MG63 (cell line): ENCODE measurements at places on chromosomes 3 and 15. TPM values are rescaled to one million over a fixed set of nuclear protein-coding genes. Genes with fewer than 3 reads are reported as not detected.

RNF7 gene
- total RNA-seq = 92.2 and 127 TPM in 2 replicates

FBXO45 gene
- 19.1 and 37.3 TPM in 2 replicates for total RNA-seq

EPHA3 gene
- 0.30 TPM in 1 of 2 replicates, not detected in the other for total RNA-seq

FETUB gene
- total RNA-seq = not detected in 2 replicates

FXR1 gene
- 145 and 234 TPM in 2 replicates for total RNA-seq

NRG4 gene
- 1.1 TPM in 1 of 2 replicates, not detected in the other for total RNA-seq

ATRIP gene
- 6.8 and 25.3 TPM in 2 replicates for total RNA-seq

IL17RD gene
- 0.91 and 2.5 TPM in 2 replicates for total RNA-seq

STAC gene
- 5.6 and 5.7 TPM in 2 replicates for total RNA-seq

MESP1 gene
- 2.2 and 8.9 TPM in 2 replicates for total RNA-seq

ATP10A gene
- 1.5 and 2.1 TPM in 2 replicates for total RNA-seq

THPO gene
- total RNA-seq = not detected in 2 replicates

AMOTL2 gene
- 172 and 180 TPM in 2 replicates for total RNA-seq

CCR8 gene
- not detected in 2 replicates for total RNA-seq

LINGO1 gene
- total RNA-seq = 0.44 TPM in 1 of 2 replicates, not detected in the other

PIK3CB gene
- 40.9 and 45.6 TPM in 2 replicates for total RNA-seq

- DNase-seq = no peak
Measured at GRCh38 chr3:76024640-76025039, 239.3 kb upstream of the ZNF717 start.

- no peak for DNase-seq
Measured at GRCh38 chr3:52917044-52917443, 19.7 kb upstream of the STIMATE start.

DNA sequence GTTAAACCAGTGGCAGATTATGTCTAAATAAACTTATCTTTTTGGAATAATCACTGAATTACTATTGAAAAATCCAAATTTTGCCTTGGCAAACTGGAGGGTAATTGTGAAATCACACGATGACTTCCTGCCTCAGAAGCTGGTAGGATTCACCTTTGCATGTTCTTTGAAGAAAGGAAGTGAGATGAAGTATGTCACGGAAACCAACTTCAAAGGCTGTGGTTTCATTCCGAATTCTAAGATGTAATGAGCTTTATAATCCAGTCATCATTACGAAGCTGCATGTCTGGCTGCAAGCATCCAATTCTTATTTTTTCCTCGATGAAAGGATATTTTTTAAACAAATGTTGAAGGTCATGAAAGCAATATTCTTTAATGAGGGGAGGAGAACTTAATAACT lies 15.0 kb upstream of the ZBED2 start:
- no peak for DNase-seq

DNA sequence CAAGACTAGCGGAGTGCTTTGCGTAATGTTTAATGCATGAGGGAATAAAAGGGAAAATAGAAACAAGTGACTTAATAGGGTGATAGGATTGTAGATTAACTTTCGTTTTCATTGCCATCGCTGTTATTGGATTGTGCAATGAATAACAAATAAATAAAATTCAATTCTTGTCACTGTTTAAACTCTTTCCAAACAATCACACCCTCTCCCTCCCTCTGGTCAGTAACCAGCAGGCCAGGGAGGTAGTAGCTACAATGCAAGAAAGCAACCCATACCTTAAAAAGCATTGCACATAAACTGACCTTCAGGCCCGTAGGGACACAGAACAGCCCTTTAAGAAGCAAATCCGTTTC lies 705 bp upstream of the TFRC start:
- no peak for DNase-seq

- no peak for DNase-seq
Measured at GRCh38 chr3:56054844-56055243, 413.4 kb downstream of the ERC2 start.

DNA sequence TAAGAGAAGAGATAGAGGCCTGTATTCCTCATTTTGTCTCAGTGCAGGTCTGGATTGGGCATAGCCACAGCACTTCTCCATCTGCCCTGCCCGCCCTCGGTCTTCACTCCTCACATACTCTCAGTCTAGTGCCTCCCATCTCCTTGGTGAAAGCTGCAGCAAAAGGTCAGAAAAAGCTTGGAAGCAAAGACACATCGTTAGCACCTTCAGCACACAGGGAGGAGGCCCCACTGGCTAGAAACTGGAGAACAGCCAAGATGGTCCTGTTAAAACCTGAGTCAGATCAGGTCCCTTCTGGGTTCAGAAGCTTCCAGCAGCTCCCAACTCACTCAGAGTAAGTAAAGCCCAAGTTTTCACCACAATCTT lies 1.6 kb upstream of the KLF15 start:
- DNase-seq = no peak

GRCh38 chr3:104768886-104769285 lies 597.8 kb upstream of the ALCAM start:
- no peak for DNase-seq

DNA sequence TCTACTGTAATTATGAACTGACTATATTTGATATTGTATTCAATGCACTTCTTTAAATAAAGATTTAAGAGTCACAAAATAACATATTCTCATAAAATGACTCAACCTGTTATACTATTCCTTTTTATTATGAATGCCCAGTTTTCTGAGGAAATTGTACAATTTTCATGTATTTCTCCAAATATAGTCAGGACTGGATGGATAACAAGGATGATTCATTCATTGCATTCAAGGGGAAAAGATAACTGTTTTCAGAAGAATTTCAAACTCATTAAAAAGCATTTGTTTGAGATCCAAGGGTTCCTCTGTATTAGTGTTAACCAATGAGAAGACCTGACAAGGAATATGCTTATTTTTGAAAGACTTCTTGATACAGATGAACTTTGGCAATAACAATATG lies 163.7 kb downstream of the MEIS2 start:
- DNase-seq = no peak

DNA sequence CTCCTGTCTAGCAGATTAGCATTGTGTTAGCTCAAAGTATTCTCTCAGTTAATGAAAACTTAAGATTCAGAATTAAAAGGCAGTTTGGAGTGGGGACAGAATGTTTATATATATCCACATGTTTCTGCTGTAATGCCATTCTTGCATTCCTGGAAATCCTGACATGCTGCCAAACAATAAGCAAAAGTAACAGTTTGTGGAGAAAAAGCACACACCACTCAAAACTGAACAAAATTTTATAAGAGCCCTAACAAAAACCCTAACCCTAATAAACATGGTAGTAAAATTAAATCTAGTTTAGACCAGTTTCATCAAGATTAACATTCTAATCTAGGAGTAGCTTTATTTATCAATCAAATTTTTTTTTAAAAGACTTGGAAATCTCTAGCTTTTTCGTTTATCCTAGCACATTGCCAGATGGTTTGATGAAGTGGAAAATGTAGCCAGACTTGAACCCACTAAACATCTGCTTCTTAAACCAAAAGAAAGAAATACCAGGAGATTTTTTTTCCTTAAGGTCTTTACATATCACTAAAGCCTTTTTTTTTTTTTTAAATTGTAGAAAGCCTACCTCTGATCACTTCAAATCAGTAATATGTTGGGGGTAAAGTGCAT lies 3.7 kb downstream of the TCAIM start:
- no peak for DNase-seq

DNA sequence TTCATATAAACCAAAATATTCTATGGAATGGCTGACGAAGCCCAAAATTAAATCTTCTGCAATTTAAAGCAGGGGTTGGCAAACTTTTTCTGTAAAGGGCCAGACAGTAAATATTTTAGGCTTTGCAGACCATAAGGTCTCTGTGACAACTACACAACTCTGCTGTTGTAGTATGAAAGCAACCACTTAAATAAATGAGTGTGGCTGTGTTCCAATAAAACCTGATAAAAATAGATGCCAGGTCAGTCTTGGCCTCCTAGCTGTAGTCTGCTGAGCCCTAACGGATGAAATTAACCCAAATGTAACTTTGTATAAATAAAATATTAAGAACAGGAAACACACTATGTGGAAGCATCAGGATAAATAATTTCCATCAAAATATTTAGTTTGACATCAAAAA lies 104.2 kb downstream of the FBXL22 start:
- DNase-seq = no peak

DNA sequence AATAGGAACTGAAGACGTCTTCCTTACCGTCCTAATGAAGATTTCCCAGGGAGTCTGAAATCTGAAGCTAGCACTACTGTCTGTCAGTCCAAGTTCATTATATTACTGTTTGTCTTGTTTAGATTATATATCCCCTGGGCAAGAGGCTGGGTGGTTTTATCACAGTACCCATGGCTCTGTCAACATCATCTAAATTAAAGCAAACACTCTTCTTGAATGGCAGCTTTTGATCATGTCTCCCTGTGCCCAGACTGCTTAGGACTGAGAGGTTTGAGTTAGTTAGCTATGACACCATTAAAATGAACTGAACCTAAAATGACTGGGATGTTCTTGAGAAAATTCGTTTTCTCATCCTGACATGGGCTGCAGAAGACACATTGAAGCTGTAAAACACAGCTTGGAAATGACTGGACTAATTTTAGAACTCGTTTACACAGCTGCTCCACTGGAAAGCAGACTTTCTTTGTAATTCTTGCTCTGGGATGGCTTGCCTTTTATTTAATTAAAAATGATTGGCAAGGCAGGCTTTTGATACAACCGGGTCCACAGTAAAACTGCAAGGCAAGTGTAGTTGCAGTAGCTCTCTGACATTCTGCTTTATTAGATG lies 243.5 kb downstream of the MFSD1 start:
- no peak for DNase-seq

DNA sequence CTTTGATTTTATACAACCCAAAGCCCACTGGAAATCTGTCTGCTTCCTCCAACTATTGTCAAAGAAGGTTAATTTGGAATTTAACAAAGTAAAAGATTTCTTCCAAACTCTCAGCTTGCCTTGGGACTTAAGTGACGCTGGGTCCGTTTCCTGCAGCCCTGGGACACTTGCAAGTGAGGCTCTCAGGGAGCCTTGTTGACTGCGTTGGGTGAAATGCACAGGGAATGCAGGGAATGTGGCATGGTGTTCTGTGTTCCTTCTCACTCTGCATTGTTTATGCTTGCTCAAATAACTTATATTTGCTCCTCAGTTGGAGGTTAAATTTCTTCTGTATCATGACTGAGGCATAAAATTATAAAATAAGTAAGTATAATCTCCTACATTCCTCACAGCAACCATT lies 60.9 kb upstream of the TJP1 start:
- no peak for DNase-seq

DNA sequence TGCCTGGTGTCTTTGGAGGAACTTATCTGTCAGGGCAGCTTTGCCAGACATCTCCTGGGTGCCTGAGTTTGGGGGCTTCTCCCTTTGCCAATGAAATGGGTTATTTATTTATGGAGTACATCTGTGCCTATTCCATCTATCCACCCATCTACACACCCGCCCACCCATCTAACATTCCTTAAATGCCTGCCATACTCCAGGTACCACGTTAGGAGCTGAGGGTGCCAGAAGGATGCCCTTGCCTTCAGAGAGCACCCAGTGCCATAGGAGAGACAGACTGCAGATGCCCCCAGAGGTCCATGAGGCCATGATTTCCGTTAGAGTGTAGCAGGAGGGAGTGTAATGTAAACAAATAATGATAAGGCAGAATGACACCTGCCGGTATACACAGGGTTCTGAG lies 21.8 kb upstream of the KIF23 start:
- no peak for DNase-seq

GRCh38 chr15:67114046-67114445 lies 48.6 kb downstream of the SMAD3 start:
- DNase-seq = no peak

DNA sequence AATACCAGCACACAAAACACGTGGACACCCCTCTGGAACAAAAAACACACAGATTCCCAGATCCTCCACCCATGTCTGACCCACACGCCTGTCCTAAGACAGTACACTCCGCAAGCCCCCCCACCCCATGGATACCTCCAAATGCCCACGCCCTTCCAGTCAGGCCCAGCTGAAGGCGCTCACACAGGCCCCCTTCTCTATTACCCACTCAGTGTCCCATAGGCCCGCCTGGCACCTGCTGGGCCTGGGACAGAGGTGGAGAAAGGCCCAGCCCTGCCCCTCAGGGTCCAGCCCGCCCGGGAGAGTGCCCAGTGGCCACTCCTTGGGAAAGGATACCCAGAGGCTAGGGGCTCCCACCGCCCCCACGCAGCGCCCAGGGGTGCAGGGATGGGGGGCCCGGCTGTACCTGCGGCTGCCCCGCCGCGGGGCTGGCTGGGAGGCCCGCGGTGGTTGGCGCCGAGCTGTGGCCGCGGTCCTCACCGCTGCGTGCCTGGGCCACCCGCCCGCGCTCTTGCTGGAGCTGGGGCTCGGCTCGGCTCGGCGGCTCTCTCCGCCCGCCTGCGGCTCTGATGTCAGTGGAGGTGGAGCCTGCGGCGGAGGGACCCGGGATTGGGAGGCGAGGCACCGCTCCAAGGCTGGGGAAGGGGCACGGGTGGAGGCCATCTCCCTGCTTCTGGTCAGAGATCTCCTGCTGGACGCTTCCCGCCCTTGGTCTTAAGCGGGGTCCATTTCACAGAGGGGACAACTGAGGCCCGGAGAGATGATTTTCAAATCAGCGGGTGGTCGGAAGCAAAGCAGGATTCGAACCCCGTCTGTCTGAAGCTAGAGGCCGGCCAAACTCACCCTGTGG lies at the start of gene CAMK1:
Gene CAMK1, minus strand, starts transcription at position 522 of the 850 bp plus-strand sequence. CDS start 2,198 bp downstream, outside the sequence.
- peak; percentile 56 for DNase-seq

- no peak for DNase-seq
Measured at GRCh38 chr3:195095704-195096036, 175.3 kb downstream of the XXYLT1 start.

DNA sequence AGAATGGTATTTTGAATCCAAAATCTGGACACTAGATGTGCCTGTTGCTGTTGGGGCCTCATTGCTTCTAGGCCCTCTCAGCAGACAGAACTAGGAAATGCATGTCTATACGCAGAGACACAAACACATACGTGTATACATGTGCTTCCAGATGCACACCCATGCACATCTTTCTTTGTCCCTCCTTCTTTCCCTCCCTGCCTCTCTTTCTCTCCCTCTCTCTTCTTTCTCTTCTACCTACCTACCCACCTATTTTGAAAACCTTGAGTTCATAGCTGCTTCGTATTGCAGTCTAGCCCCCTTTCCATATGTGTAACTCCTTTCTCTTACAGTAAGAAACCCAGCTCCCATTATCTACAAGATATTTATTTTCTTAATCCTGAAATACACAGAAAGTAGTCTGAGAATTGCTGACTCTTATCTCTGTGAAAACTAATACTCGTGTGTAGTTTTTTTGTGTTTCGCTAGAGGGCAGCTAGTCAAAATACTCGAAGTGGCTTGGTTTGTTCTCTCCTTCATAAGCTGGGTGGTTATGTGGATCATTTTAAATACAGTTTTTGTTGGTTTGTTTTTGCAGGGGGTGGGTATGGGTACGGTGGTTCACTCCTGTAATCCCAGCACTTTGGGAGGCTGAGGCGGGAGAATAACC lies 18.5 kb downstream of the RPL32 start:
- no peak for DNase-seq

DNA sequence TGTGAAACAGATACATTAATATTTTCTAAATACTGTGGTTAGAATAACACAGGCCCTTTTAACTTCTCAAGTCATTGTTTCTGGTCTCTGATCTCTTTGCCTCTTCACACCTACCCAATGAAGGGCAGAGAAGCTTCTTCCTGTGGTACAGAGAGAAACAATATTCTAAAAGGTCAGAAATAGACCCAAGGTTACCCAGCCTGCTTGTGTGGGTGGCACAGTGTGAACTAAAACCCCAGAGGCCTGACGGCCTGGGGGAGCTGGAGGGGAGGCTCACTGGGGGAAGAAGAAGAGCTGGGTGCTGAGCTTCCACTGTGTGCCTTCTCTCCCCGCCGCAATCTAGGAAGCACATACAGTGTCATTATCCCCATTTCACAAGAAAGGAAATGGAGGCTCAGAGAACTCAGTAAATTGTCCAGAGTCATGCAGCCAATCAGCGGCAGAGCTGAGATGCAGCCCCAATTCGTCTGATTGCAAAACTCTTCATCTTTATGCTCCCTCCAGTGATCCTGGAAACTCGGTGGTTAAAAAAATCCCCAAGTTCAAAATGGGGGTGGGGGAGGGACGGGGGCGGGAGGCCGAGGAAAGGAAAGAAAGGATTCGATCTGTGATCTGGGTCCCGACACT lies 64.1 kb upstream of the HEG1 start:
- DNase-seq = no peak
